ENCODE measurements at places on chromosomes 3 and 15.

GRCh38 chr3:187802928-187803259 is 57.6 kb upstream of the BCL6 start:
- no peak for DNase-seq

DNA sequence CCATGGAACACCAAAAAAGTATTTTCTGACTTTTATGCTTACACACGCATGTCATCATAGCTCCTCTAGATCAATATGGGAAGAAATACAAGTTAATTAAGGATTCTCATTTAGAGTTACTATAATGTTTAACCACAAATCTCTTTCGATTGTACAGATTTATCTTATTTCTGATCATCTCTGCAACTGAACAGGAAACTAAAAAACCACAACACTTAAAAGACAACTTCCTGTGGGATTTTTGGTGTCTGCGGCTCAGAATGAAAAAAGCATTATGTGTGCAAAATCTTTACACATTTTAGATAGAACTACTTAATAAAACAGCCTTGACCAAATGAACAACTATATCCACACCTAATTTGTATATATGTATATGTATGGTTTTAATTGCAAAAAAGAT is 3.0 kb upstream of the TJP1 start:
- DNase-seq = peak; percentile 90

GRCh38 chr3:132174500-132174899 is 139.7 kb upstream of the CPNE4 start:
- DNase-seq = no peak

- no peak for DNase-seq
Observed at GRCh38 chr3:43348852-43349574, 62.7 kb downstream of the SNRK start.

GRCh38 chr15:77981281-77982126 is 96.0 kb downstream of the TBC1D2B start:
- no peak for DNase-seq

DNA sequence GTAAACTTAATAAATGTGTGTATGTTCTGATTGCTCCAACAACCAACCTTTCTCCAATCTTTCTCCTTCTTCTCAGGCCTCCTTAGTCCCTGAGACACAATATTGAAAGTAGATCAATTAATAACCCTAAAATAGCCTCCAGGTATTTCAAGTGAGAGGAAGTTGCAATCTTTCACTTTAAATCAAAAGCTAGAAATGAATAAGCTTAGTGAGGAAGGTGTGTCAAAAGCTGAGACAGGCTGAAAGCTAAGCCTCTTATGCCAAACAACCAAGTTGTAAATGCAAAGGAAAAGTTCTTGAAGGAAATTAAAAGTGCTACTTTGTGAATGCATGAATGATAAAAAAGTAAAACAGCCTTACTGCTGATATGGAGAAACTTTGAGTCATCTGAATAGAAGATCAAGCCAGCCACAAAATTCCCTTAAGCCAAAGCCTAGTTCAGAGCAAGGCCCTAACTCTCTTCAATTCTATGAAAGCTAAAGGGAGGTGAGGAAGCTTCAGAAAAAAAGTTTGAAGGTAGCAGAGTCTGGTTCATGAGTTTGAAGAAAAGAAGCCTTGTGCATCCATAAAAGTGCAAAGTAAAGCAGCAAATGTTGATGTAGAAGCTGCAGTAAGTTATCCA is 38.6 kb downstream of the CCDC80 start:
- DNase-seq = no peak

DNA sequence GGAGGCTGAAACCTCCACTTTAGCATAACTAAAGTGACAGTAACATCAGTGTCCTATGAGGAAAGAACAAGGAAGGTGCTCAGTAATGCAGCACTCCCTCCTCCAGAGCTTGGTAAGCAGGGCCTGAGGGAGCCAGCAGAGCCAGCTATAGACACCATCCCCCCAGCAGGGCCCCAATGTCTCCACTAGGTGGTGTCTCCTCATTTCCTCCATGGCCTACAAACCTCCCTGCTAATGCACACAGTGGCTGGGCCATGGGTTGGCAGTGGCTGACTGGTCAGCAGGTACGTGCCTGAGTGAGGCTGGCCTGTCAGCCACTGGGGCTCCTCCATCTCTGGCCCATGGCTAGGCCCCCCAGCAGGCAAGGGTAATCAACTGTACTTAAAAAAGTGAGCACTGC is 13.6 kb downstream of the MRPS25 start:
- peak; percentile 41 for DNase-seq

DNA sequence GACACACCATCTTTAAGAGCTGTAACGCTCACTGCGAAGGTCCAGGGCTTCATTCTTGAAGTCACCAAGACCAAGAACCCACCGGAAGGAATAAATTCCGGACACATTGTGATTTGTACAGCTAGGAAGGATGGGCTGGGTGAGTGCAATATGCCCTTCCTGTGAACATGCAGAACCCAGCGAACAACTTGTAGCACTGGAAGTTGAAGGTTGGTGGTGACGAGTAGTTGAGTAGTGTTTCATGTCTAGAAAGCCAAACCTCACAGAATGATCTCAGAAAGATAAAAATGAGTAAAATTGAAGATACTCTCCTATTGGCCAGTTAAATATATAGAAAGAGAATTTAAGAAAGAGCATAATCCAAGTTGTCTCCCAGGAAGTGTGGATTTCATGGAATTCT is 462.2 kb upstream of the CFAP20DC start:
- no peak for DNase-seq

DNA sequence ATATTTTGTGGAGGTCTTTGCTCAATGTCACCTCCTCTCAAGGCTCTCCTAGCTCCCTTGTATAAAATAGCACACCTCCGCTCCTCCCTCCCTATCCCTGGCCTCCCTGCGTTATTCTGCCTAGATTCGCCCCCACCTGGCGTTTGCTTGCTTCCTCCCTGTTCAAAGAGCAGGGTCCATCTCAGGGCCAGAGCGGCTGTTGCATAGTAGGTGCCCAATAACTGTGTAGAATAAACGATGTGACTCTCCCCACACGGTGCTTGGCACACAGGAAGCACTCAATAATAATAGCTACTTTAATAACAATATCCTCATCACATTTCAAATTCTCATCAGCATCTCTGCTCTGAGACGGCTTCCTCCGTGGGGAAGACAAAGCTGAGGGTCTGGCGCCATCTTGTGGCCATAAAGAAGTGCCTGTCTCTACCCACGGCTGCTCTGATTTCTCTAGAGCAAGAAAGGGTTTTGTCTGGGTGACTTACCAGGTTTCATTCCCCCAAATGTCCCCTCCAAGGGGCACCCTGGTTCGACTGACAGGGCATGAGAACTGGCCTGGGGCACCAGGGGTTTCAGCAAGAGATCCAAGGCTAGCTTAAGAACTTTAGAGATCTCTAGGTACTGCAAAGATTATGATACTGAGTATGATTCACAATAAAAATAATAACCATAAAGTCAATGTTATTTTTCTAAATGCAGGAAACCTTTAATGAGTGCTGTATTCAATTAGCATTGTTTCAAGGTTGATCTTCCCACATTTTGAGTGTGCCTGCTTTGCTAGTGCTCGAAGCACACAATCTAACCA is 16.1 kb downstream of the CD276 start:
- DNase-seq = peak; percentile 84

DNA sequence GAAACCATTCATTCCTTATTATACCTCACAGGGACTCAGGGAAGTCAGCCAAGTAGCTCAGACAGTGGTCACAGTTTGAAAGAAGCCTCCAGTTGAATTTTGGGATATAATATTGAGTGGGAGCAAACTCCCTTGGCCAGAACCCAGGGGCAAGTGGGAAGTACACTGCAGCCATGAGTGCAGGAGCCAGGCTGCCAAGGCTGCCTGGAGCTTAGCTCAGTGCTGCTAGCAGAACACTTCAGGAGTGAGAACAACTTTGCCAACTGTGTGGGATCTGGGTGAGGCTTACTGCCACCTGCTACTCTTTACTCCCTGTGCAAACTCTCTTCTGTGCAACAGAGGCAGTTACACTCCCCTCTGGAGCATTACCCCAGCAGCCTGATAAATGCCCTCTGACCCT is 4.6 kb downstream of the OR5K3 start:
- no peak for DNase-seq

DNA sequence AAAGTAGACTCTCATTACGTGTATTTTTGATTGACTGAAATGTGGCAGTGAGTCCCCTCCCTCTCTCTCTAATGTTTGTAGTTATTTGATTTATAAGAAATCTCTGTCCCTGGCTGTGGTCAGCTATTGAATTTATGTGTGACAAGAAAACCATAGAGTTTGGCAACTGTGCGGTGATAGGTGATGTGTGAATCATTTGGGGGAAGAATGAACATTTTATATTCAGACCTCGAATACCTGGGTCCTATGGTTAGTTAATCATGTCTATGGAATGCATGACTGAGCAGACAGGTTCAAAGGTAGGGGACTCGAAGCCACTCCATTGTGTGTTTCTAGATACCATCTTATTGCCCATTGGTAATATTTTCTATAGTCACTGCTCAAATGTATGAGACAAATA is 712.1 kb downstream of the MECOM start:
- no peak for DNase-seq

DNA sequence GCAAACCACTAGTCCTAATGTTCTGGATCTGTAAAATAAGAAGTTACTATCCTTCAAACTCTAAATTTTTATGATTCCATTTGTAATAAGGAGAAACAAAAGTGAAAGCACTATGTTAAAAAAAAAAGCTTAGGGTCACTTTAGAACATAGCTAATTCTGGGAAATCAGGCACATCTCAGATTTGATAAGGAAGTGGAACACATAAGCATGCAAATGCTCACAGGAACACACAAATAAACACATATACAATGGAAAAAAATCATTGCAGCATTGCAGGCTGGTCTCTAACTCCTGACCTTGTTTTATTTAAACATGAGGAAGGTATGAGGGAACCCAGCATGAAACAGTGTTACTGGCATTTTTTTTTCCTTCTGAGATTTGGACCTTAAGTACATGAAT is 63.2 kb upstream of the TNFSF10 start:
- DNase-seq = no peak

GRCh38 chr3:74763830-74764229 is 149.4 kb upstream of the CNTN3 start:
- no peak for DNase-seq

DNA sequence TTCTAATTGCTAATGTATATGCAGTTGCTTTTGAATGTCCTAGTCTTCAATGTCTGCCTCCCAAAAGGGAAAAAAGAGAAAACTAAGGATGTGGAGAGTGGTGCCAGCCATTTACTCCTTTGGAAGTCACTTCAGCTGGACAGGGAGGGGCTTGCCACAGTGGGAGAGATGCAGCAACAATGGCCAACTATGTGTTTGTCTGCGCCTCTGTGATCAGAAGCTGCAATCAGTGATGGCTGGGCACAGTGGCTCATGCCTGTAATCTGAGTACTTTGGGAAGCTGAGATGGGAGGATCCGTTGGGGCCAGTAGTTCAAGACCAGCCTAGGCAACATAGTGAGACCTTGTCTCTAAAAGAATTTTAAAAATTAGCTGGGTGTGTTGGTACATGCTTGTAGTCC is 16.7 kb upstream of the CLRN1 start:
- no peak for DNase-seq

DNA sequence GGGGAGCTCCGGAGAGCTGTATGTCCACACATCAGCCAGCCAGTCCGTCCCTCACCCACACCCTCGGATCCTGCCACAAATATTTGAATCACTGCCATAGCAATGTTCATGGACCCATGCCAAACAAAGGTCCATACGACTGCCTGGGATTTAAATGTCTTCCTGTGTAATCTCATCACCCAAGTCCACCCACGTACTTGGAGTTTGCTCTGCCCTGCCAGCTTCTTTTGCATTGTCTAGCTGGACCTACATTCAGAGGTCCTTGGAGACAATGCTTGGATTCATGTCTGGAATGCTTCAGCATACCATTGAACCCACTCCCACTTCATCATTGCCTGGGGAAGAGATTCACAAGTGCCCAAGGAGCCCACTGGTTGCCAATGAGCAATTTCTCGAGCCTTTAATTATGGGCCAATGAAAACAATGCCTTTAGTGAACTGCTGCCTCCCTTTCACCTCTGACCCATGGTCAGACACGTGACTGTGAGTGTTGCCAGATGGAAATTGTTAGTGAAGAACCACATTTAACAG is 90.4 kb upstream of the PHLDB2 start:
- no peak for DNase-seq

All from MM.1S (cell line).